NCI-H2227 treated with DMSO at 0.1 percent for 48 hours (cell line): ENCODE measurements at places on chromosomes 12 and 14.

- DNase-seq, result no peak
These were observed 453.0 kb upstream of the MIS18BP1 start for GRCh38 chr14:45705940-45706534.

- DNase-seq, result peak; percentile 7
These were observed 184.7 kb upstream of the DCN start for GRCh38 chr12:91367234-91367849.

GRCh38 chr12:105769486-105769885 is 369.3 kb downstream of the NUAK1 start:
- DNase-seq, result no peak

- no peak for DNase-seq
These were observed 115.0 kb downstream of the RTN1 start for GRCh38 chr14:59755409-59756135.
